OCI-LY7 (cell line): ENCODE measurements at places on chromosomes 7 and 10. TPM values are rescaled to one million over a fixed set of nuclear protein-coding genes. Genes with fewer than 3 reads are reported as not detected.

The SPDYE2B gene
- total RNA-seq = not detected in 2 replicates

GRCh38 chr7:11403781-11404180 lies 428.2 kb downstream of the THSD7A start:
- DNase-seq = no peak

DNA sequence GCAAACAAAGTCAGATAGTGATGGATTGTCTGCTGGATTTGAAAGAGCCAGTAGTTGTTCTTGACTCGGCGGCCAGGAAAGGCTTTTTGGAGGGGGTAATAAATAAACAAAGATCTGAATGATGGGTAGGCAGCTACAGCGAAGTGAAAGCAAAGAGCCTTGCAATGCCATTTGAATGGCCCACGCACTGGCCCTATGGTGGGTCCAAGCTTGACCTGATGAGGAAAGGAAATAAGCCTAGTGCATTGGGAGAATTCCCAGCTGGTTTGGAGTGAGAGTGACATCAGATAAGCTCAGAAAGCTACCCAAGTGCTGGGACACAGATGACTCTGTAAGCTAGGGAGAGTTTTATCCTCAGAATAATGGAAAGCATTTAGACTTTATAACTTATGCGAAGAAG lies 365.2 kb downstream of the PLXDC2 start:
- DNase-seq = no peak

DNA sequence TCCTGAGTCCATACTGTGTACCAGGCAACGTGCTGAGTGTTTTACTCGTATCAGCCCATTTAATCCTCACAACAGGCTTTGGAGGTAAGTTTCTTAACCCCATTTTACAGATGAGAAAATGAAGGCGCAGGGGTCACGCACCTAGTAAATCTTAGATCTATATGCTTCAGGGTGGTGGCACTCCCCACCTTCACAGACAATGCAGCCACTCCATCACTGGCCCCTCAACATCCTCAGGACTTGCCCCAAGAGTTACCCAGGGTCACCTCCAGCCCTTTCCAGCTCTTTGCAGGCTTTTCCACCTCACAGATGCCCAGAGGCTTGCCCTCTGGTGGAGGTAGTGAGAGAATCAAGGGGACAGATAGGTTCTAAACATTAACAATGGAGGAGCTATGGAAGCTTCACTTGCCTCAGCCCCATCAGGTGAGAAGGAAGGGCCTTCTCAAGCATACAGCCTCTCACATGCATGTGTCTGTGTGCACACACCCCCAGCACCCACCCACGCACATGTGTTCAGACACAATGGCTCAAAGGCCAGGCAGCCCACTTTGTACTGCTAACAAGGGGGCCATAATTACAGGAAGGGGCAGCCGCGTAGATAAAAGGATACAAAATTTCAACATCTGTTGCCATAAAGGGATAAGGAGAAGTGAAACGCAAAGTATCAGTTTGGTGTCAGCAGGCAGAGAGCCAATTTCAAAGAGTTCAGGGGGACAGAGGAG lies 29.1 kb downstream of the DPCD start:
- peak; percentile 95 for DNase-seq

- DNase-seq = no peak
These were observed 73.7 kb downstream of the GAD2 start for GRCh38 chr10:26290236-26290635.

- DNase-seq = no peak
These were observed 42.3 kb upstream of the GNA12 start for GRCh38 chr7:2886391-2886790.
